Sciatic nerve (tissue), 2 donors: ENCODE measurements at places on chromosomes 7 and 10. TPM values are rescaled to one million over a fixed set of nuclear protein-coding genes. Genes with fewer than 3 reads are reported as not detected.

DNA sequence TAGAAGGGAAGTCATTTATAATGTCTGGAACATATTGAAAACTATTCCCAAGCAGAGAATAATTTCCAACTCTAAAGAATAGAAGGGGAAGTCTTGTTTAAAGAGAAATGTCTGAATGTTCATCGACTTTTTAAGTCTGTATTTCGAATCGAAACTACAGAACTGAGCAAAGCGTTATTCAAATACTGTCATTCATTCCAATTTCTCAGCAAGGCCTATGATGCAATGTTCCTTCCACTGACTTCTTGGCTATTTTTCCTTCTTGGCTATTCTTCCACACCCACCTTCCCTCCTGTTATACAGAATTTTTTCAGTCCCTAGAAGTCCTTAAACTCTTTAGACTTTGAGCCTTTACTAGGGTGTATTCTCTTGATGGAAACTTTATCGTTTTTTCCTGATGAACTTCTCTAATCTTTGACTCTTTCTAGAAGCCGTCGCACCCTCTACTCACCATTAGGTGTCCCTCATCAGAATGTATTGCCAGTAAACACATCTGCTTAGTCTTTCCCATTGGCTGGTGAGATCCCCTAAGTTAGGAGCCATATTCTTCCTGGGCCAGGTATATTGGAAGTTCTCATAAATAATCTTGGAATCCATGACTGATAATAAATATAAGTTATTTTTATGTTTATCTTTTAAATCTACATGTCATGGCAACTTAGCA lies 235.7 kb upstream of the CCDC6 start:
- no peak for DNase-seq

GRCh38 chr7:23471106-23471859 lies 992 bp upstream of the IGF2BP3 start:
- no peak for DNase-seq

- DNase-seq, result peak; percentile 89
Observed at GRCh38 chr7:15561835-15562234, at the start of gene AGMO. AGMO (minus strand) TSS chr7:15562015.

- DNase-seq, result no peak
Observed at GRCh38 chr10:110174816-110175215, 32.6 kb upstream of the MXI1 start.

DNA sequence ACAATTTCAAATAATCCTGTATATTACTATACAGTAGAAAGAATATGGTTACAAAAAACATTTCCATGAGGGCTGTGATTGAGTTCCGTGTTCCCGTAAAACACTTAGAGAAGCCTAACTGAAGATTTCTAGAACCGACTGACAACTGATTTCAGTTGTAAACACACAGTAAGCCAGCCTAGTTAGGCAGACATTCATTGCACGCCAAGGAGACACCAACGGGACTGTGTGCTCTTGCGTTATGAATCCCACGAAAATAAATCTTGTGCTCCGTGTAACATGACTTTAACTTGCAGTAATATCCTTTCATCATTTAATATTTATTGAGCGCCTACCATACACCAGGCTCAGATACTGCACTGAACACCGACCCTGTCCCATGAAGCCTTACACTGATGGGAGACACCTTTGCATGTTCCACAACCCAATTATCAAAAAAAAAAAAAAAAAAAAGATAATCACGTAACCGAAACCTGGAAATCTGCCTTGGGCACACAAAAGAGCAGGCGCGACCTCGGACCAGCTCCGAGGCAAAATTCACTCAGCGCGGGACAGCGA lies 420 bp upstream of the KLHL7 start:
- no peak for DNase-seq

DNA sequence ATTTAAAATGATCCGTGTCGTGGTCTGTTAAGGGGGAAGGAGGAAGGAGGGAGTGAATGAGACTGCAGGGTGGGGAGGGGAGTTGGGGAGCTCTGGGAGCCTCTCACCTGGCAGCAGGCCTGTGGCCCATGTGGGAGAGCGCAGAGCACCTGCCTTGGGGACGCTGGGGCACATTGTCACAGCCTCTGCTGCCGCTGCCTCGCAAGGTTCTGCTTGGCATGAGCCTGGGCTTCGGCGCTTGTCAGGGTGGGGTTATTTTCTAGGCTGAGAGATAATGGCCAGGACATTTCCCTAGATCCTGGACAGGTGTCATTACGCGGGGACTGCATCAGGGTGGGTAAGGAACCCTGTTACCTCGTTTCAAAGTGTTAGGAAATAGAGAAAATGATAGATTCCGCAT lies 2.2 kb upstream of the SUN1 start:
- no peak for DNase-seq

- DNase-seq, result peak; percentile 85
Observed at GRCh38 chr7:28955718-28956607, 2.2 kb downstream of the TRIL start.

DNA sequence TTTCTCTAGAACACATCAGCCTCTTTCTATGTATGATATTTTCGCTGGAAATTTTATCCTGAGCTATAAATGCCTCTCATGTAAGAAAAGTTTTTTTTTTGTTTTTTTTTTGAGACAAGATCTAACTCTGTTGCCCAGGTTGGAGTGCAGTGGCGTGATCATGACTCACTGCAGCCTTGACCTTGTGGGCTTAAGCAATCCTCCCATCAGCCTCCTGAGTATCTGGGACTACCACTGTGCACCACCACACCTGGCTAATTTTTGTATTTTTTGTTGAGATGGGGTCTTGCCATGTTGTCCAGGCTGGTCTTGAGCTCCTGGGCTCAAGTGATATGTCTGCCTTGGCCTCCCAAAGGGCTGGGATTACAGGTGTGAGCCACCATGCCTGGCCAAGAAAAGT lies 80.4 kb downstream of the ADK start:
- DNase-seq, result no peak

DNA sequence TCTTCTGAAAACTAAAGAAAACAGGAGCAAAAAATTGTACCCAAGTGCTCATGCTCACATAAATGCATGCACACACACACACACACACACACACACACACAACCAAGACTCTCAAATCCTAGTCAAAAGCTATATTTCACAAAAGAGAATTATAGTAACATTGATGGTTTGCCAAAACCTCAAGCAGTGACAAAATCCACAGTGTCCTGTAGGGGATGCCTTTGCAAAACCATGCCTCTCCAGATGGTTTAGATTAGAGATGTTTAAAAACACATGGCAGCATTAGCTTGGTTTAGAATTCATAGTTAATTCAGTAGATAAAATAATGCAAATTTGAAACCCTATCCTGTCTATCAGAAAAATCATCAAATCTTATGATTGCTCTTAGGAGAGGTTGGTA lies 232.2 kb downstream of the DYNC1I1 start:
- DNase-seq, result no peak

DNA sequence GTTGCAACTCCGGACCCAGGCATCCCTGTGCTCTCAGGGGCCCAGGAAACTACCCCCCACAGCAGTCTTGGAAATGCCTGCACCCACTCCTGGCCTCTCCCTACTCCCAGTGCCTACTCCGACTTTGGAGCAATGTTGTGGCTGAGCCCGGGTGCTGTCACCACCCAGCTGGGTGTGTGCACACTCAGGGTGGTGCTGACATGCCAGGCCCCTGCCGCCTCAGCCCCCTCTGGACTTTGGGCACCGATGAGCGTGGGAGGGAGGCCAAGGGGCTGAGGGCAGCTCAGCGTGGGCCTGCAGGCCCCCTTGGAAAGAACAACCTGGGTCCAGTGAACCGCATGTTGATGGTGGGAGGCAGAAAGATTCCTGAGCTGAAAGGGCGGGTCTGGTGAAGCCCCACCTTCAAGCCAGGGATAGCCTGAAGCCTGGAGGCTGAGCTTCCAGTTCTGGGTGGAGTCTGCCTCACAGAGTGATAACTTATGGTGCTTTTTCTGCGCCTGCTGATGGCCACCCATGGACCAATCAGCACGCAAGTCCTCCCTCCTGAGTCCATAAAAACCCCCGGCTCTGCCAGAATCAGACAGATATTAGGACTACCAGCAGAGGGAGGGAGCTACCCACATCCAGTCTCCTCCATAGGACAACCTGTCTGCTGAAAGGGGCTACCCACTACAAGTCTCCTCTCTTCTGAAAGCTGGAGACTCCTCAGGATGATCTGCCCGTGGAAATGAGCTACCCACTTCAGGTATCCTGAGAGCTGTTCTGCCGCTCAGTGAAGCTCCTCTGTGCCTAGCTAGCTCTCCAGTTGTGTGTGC lies 380.4 kb upstream of the SORCS1 start:
- no peak for DNase-seq

DNA sequence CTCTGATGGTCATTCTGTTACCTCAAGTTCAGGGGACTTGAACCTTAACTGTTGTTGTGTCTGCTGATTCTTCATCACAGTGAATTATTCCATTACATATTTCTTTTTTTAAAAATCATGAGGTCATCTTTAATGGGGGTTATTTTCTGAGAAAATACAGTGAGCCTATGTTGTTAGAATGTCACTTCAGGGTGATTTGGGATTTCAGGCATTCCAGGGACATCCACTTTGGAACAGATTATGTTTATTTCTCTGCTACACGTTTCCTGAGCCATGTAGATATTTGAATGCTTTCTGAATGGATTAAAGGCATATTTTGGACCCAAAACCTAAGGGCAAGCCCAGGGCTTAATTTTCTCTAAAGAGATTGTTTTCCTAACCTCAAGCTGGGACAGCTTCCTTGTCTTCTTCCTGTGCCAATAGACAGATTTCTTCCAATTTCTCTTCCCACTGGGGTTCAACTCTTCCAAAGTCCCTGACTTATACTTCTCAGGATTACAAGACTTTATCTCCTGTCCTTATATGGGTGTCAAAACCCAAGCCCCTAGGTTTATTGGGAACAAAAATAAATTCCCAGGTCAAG lies 271.7 kb downstream of the ARHGAP12 start:
- DNase-seq, result no peak

DNA sequence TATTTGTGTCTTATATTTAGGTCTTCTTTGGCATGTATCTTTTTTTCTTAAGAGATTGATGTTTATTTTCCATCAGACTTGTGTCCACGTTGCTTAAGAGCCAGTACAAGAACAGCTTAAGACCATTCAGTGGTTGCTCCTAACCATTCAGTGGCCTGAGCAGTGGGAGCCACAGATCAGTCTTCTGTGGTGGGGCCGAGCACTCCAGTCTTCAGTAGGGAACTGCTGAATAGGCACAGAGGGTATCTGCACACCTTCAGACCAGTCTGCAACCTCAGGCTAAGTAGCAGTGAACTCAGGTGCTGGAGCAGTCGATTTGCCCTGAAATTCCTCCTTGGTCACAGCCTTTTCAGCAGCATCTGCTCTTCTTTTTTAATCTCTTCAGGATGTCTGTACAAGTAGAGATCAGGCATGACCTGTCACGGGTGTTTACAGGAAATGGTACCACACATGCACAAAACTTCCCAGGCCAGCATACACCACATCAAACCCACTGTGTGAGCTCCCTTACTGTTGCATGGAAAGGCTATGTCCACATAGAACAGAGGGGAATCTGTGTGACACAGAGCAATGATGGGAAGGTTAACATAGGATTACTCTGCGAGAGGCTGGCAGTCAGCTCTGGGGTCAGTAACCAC lies 51.5 kb downstream of the FAM107B start:
- no peak for DNase-seq

Gene XRCC2
- 0.58 TPM for total RNA-seq

Gene WDR86
- 101 TPM for total RNA-seq

Gene FAM25A
- not detected for total RNA-seq
